ENCODE measurements at places on chromosomes 5 and 9.

DNA sequence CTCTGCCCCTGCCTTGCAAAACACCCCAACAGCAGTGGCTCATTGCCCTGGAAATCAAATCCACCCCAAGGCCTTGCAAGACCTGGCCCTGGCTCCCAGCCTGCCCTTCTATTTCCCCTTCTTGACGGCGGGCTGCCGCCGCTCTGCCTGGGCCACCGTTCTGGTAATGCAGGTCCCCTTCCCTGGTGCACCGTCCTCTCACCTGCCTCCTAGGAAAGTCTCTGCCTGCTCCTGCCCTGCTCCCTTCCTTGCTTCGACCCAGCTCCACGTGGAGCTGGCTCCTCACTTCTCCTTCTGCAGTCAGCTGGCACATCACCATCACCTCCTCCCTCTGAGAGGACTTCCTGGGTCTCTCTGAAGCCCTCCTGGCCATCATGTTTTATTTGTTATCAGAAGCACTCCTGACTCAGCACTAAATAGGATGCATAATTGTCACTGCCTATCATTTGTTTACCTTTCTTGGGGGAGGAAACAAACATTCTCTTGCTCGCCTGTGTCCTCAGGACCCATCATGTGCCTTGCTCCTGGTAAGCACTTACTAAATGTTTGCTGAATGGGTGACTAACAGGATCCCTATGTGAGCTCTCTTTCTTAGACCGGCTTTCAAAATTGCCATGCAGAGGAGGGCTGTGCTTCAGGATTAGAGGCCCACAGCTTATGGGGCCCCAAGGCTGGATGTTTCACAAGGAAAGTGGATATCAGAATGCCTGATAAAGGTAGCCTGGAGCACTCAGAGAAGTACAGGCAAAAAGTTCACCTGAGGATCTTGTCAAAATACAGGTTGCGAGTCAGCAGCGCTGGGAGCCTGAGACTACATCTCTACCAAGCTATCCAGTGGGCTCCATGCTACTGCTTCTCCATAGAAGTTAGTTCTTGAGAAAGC lies 19.6 kb upstream of the C5orf47 start:
- no peak for DNase-seq

DNA sequence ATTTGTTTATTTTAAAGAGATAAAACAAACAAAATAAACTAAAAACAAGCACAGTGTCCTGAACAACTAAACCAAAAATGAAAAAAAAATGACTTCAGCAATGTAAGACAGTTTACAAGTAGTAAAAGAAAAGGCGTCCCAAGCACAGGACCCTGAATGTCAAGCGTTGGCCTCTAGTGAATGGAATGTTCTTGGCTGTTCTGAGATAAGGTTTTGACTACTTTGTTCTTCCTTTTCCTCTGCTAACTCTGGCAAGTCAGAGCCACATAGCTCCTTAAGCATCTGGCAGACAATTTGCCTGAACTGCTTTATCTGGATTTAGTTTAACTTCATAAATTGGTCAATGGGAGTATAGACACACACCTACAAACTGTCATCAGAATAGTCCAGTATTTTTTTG lies 655.2 kb downstream of the ANXA1 start:
- no peak for DNase-seq

- DNase-seq: no peak
Measured at GRCh38 chr9:120925535-120926396, 830 bp downstream of the TRAF1 start.

GRCh38 chr5:173035904-173036707 lies 20.0 kb upstream of the CREBRF start:
- DNase-seq: no peak

DNA sequence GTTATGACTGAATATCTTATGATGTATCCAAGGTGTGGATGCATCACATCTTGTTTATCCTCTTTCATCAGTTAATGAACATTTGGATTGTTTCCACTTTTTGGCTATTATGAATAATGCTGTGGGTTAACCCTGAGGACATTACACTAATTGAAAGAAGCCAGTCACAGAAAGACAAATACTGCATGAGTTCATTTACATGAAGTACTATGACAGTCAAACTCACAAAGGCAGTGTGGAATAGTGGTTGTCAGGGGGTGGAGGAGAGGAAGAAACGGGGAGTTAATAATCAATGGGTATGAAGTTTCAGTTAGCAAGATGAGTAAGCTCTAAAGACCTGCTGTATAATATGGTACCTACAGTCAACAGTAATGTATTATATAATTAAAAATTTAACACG lies 409.4 kb upstream of the CTNND2 start:
- no peak for DNase-seq

- no peak for DNase-seq
Measured at GRCh38 chr9:98701576-98701975, 7.2 kb downstream of the GABBR2 start.

DNA sequence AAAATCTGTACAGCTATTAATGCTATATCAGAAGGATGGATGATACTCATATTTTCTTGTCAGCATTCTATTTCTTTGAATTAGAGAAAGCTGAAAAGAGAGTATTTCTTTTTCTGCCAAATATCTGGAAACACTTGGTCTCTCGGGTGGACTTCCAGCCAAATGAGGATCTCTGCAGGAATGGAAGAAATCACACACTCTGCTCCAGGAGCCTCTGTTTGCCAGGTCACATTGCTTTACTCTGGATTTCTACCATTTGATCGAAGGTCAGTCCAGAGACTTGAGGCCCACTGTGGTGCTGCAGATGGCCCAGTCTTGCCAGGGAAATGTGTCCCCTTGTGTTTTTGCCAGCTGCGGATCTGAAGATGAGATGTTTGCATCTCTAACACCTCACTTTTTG lies 154.1 kb downstream of the PCSK1 start:
- DNase-seq: no peak

- no peak for DNase-seq
Measured at GRCh38 chr9:95870906-95871305, 4.6 kb upstream of the ERCC6L2 start.

Data from AG09319 (cell line).